ENCODE measurements at places on chromosomes 12 and 14.

DNA sequence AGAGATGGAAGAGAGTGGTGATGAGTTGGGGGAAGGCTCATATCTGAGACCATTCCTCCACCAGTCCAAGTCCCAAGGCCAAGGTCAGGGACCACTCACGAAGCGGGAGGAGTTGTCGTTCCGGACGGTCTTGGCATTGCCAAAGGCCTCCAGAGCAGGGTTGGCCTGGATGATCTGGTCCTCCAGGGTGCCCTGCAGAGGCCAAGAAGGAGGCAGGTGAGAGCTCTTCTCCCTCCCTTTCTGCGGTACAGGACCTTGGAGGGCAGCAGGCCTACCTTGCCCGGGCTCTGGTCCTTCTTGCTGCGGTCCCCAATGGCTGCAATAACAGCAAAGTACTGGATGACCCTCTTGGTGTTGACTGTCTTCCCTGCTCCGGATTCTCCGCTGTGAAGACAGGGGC lies 4.0 kb downstream of the MYH7 start:
- DNase-seq = no peak

DNA sequence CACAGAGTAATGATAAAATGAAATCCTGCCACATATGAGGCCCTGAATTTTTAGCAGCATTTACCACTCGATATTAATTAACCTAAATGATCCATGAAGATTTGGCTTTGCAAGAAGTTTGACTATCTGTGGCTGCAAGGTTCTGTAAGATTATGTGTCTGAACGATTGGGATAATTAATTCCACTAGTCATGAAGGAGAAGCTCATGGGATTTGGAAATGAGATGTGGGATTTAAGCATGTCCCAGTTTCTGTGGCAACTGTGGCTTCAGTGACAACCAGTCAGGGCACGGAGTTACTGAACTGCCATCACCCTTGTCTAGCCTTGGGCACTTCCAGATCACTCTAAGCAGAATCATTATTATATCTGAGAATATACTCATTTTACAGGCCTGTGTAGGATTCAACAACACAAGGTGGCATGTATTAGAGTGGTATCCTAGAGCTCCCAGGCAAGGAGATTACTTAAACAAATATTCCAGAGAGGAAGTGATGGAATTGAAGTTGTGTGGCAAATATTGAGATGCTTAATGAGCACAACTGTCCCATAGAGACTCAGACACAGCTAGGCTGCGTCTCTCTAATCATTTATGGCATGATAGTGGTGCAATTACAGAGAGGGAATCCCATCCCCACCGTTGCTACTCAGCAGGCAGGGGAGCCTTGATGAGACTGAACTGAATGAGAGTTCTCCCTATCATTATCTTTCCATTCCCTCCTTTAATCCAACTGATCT lies 205.0 kb upstream of the KRR1 start:
- no peak for DNase-seq

- no peak for DNase-seq
These were observed 27.0 kb downstream of the CHD8 start for GRCh38 chr14:21428930-21429329.

DNA sequence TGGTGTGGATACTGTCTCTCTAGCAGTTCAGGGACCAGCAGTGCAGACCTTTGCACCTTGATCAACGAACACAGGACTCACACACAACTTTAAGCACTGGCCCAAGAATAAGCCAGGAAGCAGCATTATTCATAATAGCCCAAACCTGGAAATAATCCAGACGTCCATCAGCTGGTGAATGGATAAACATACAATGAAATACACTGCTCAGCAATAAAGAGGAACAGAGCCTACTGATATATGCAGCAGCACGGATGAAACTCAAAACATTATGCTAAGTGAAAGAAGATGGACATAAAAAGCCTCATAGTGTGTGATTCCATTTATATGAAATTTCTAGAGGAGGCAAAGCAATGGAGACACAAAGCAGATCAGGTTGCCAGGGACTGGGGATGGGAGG lies 303.9 kb upstream of the FKBP4 start:
- no peak for DNase-seq

GRCh38 chr14:58747181-58747580 lies 109.4 kb downstream of the DACT1 start:
- DNase-seq = no peak

- DNase-seq = no peak
These were observed 3.5 kb downstream of the LMO3 start for GRCh38 chr12:16602412-16602811.

- no peak for DNase-seq
These were observed 10.1 kb downstream of the MLF2 start for GRCh38 chr12:6742834-6743233.

DNA sequence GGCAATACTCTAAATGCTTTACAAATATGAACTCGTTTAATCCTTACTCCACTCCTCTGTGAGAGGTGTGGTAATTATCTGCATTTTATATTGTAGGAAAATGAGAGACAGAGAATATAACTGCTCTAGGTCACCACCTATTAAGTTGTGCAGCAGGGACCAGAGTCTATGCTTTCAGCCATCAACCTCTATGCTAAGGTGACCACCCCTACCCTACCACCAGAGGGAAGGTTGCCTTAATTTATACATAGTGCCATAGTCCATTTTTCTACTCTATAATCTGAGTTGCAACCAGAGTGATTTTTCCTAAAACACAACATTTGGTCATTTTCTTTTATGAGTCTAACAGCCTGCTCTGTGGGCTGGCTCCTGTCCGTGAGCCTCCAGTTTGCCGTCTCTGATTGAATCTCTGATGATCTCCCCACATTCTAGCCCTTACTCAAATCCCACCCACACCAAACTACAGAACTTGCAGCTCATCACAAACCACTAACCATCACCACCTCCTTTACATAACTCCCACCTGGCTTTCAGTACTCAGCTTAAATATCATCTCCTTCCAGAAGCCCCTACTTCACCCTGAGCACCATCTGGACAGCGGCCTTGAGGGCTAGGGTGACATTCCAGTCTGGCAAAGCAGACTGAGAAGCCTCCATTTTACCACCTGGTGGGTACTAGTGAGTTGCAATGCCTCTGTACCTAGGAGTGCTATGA lies 126.6 kb downstream of the PPM1H start:
- no peak for DNase-seq

DNA sequence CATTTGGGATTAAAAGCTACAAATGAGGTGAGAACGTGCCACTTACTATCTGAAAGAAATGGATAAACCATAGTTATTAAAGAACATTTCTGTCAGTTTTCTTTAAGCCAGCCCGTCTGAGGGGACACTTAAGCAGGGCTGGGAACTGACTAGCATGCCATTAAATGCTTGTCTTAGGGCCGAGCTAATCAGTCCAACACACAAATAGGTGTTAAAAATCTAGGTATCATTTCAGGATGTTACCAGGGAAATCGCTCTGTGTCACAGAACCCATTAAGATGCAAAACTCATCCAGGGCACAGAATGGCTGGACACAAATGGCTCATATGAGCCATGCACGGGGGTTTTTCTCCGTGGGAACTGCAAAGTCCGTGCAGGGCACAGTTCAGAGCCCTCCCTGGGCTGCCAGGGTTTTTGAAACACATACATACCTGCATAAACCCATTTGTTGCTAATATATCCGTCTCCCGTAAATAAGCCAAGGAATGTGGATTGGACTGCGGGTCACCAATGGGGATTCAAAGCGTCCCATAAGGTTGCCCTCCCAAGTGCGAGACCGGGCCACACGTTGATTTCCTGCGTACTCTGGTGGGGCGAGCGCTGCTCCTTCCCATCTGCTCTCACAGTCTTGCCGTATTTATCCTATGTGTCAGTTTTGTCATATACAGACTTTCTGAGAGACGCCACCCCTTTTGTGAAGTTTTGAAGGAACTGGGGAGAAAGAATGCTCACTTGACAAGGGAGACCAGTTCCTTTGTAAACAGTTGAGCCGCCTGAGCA lies 5.4 kb upstream of the GSC start:
- no peak for DNase-seq

DNA sequence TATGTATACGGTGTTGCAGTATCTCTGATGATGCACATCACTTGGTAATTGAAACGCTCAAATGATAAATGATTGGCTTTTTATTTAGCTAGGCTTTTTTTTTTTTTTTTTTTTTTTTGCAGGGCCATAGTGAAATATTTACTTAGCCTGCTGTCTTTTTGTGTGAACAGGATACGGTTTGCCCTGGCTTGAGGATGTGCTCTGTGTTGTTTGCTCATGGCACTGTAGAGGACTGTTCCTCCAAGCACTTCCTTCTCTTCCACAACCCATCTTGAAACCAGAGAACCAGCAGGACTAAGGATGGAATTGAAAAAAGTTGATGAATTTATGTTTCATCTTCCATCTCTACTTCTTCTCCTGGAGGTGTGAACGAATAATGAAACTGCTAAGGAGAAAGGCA lies 15.5 kb upstream of the SSPN start:
- no peak for DNase-seq

GRCh38 chr14:92686900-92687427 lies 61.5 kb downstream of the LGMN start:
- DNase-seq = no peak

GRCh38 chr14:105855893-105856675 lies 329.7 kb downstream of the TMEM121 start:
- DNase-seq = no peak

GRCh38 chr12:26987634-26988424 lies 26.4 kb downstream of the TM7SF3 start:
- no peak for DNase-seq

- no peak for DNase-seq
These were observed 89.7 kb upstream of the MYL2 start for GRCh38 chr12:111010061-111010460.

GRCh38 chr14:23641915-23642588 lies 5.9 kb downstream of the DHRS2 start:
- no peak for DNase-seq

GRCh38 chr14:60101786-60102185 lies 10.1 kb downstream of the PCNX4 start:
- no peak for DNase-seq

GRCh38 chr14:24971255-24971654 lies 78.7 kb downstream of the STXBP6 start:
- DNase-seq = no peak

DNA sequence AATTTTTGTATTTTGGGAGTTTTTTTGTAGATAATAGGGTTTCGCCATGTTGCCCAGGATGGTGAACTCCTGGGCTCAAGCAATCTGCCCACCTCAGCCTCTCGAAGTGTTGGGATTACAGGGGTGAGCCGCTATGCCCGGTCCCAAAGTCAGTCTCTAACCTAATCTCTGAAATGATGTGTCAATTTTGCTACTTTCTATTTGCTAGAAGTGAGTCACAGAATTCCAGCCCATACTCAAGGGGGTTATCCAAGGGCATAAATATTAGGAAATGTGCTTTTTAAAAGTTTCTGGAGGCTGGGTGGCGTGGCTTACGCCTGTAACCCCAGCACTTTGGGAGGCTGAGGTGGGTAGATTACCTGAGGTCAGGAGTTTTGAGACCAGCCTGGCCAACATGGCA lies 40.5 kb downstream of the RESF1 start:
- no peak for DNase-seq

- DNase-seq = no peak
These were observed 29.4 kb downstream of the TTC9 start for GRCh38 chr14:70670992-70671651.

GRCh38 chr14:75303381-75303789 lies 24.8 kb downstream of the FOS start:
- DNase-seq = peak; percentile 22

GRCh38 chr12:70876952-70877351 lies 43.6 kb downstream of the PTPRR start:
- DNase-seq = no peak

DNA sequence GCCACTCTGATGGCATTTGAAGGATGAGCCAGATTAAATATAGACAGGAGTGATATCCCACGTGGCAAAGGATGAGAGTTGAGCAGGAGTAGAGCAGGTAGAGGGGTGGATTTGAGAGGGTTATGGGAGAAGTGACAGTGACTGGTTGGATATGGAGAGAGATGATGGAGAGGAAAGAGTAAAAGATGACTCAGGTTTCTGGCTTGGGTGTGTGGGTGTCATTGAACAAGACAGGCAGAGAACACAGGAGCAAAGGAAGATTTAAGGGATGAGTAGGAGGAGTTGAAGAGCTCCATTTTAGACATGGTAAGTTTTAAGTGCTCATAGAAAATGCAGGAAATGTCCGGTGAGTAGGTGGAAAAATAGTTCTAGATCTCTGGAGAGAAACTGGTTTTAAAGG lies 136.9 kb downstream of the EGLN3 start:
- no peak for DNase-seq

- no peak for DNase-seq
These were observed 1.8 kb upstream of the GLIPR1L2 start for GRCh38 chr12:75389061-75389460.

- DNase-seq = no peak
These were observed 4.6 kb downstream of the MTRFR start for GRCh38 chr12:123237646-123238329.

- no peak for DNase-seq
These were observed 96.7 kb downstream of the CCER1 start for GRCh38 chr12:90858252-90858651.
